ENCODE measurements at places on chromosomes 1 and 21.

DNA sequence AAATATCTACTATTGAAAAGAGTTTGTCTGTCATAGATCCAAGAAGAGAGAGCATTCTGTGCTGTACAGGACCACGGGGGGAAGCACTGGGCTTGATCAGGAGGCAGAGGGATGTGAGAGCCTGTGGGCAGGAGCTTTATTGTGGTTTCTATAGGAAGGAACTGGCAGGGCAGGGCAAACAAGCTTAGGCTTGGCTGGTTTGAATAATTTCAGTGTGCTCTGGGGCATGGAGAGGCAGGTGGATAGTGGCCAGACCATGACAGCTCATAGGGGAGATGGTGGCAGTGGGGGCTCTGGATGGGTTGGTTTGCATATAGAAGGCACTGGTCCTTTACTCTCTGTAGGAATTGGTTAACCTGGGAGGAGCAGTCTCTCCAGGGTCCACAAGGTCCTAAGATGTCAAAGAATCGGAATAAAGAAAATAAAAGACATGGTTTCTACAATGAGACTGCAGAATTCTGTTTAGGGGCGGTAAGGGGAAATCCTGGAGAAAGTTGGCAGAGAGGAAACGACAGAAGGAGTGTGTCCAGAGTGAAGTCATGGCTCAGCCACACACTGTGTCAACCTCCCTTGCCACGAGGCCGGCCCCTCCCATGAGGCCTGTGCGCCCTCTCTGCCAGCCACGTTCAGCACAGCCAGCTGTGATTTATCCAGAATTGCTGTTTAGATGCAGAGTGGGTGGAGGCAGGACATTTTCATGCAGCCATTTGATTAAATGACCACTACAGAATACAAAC is 81.7 kb upstream of the PGBD5 start:
- no peak for DNase-seq

DNA sequence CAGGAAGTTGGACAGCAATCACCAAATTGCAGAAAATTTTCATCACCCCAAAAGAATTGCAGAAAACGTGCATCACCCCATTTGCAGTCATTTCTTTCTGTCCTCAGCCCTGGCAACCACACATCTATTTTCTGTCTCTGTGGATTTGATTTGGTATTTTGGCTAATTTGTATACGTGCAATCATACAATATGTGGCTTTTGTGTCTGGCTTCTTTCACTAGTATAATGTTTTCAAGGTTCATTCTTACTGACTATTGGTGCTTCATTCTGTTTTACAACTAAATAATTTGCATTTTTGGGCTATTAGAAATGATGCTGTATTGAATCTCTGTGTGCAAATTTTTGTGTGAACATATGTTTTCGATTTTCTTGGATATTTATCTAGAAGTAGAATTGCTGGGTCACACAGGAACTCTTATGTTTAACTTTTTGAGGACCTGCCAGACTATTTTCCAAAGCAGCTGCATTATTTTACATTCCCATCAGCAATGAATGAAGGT is 24.8 kb upstream of the PRDM2 start:
- no peak for DNase-seq

GRCh38 chr1:228148935-228149405 is 760 bp upstream of the GJC2 start:
- DNase-seq = no peak

DNA sequence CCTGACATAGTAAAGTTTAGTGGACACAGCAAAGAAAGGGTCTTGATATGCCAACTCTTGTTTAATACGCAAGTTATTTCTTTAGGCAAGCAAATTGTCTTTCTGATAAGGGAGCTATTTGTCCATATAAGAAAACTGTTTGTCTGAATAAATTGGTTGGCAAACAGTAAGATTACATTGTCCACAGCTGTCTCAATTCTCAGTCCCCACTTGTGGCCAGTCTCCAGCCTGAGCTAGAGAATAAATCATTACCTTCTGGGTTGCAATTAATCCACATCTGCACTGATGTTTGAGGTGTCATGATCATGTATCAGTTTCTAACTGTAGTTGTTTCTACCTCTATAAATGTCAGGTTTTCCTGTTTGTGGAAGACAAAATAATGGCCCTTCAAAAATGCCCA is 60.0 kb upstream of the TNR start:
- no peak for DNase-seq

DNA sequence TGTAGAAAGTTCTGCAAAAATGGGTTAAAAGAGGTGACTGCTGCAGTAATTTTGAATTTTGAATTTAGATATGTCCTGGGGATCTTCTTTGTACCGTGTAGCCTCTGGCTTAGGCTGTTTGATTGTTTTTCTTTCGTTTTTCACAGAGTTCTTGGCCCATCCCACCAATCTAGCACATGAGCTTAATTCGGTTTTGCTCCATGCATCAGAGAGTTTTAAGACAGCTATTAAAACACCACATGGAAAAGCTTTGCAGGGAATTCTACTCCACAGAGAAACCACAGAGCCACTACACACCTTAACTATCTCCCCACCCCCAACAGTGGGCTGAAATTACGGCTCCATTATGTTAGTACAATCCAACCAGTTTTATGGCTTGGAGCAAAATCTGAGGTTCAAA is 25.5 kb downstream of the SPAG17 start:
- no peak for DNase-seq

- DNase-seq = no peak
Observed at GRCh38 chr1:38123356-38124135, 77.0 kb upstream of the POU3F1 start.

- no peak for DNase-seq
Observed at GRCh38 chr1:210597555-210598134, 268.9 kb downstream of the HHAT start.

DNA sequence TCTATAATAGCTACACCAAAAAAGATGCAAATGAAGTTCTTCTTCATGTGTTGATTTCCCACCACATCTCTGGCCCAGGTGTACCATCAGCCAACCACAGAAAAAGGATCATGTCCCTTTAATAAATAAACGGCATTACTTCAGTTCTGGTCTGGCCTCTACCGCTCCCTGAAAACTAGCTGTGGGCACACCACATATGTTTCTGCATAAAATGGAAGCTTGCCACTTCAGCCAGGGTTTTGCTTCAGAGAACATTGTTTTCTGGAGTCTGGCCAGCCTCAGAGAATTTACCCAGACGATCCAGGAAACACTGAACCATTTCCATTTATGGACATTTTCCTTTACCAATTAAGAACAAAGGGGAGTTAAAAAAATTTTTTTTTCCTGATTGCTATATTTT is 5.8 kb upstream of the LAMC2 start:
- no peak for DNase-seq

GRCh38 chr1:87642581-87643221 is 314.0 kb downstream of the LMO4 start:
- no peak for DNase-seq

DNA sequence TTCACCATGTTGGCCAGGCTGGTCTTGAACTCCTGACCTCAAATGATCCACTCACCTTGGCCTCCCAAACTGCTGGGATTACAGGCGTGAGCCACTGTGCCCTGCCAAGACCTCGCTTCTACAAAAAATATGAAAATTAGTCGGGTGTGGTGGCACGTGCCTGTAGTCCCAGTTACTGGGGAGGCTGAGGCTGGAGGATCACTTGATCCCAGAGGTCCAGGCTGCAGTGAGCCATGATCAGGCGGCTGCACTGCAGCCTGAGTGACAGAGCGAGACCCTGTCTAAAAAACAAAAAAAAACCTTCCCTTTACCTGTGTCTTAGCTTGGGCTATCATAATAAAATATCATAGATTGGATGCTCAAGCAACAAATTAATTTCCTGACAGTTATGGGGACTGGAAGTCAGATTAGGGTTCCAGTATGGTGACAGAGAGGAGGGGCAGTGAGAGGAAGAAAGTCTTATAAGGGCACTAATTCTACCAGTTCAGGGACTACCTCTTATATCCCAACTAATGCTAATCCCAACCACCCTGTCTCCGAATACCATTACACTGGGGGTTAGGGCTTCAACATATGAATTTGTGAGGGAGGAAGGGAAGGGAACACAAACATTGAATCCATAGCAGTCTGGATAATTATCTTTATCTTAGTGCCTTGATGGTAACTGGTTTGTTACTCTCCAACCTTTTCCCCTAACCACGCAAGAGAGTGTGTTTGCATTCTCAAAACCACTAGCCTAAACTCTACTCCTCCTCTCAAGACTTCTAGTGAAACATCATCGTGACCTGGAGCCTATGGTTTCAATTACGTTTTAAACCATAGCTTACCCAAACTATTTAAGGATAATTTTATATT is 1.0 kb upstream of the NAXE start:
- no peak for DNase-seq

GRCh38 chr1:87457408-87457807 is 128.7 kb downstream of the LMO4 start:
- no peak for DNase-seq

- no peak for DNase-seq
Observed at GRCh38 chr1:156399355-156400125, 30.5 kb downstream of the RHBG start.

- no peak for DNase-seq
Observed at GRCh38 chr1:47689894-47690293, 252.1 kb downstream of the FOXD2 start.

DNA sequence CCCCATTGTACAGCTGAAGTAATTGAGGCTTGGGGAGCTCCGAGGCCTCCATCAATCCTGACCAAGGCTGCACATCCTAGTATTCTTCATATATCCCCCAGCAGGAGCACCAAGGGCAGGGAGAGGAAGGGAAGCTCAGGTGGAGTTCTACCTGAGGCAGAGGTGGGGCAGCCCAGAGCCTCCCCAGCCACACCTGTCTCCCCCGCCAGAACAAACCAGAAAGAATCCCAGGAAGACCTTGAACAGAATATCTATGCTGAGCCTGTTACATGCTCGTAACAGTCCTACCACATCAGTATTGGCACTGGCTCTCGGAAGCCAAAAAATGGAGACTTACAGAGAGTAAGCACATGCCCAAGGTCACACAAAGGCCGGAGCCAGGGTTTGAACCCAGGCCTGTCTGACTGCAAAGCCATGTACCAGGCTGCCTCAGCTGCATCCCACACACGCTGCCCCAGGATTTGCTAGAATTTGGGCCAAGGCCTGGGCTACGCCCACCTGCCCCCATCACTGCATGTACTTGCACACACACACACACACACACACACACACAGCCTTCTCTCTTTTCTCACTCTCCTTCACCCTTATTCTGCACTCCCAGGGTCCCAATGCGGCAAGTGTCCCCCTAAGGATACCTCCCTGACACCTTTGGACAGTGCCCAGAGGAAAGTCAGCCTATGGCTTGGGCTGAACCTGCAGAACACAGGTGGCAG is 4.5 kb downstream of the E2F2 start:
- no peak for DNase-seq

All from stimulated activated CD4-positive, alpha-beta T cell treated with anti-CD3 and anti-CD28 coated beads, Interleukin-1b, Interleukin-23, amount 100 ng/mL, for 4 hours (primary cell).